ENCODE measurements at places on chromosomes 1 and 21.

- DNase-seq, result no peak
These were observed 251.0 kb downstream of the RHOU start for GRCh38 chr1:228986093-228986904.

GRCh38 chr1:24266998-24267397, 52.2 kb upstream of the GRHL3 start:
- no peak for DNase-seq

- DNase-seq, result no peak
These were observed 55.5 kb upstream of the FOXO6 start for GRCh38 chr1:41305576-41306363.

GRCh38 chr1:66931590-66931989, 6.8 kb downstream of the MIER1 start:
- no peak for DNase-seq

DNA sequence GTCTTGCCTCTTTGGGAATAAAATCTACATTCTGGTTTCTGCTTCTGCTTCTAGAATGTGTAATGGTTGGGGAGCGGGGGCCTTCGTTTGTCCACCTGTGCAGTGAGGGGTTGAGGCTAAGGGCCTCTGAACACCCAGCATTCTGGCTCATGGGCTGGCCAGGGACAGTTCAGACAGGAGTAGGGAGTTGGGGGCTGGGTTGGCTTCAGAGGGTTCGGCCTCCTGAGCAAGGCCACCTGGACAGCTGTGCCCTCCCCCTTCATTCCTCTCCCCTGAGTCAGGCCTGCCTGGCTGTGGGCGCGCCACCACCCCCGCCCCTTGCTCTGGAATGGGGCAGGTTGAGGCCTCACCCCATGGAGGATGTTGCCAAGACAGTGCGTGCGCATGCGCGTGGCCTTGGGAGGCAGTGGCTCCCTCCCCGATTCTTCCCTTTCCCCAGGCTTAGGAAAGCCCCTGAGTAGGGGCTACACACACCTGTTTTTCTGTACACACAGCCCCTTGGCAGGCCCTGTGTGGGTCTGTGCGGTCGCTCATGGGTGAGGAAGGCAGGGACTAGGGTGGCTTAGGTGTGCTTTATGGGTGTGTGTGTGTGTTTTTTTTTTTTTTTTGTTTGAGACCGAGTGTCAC, 57.0 kb downstream of the YARS1 start:
- no peak for DNase-seq

DNA sequence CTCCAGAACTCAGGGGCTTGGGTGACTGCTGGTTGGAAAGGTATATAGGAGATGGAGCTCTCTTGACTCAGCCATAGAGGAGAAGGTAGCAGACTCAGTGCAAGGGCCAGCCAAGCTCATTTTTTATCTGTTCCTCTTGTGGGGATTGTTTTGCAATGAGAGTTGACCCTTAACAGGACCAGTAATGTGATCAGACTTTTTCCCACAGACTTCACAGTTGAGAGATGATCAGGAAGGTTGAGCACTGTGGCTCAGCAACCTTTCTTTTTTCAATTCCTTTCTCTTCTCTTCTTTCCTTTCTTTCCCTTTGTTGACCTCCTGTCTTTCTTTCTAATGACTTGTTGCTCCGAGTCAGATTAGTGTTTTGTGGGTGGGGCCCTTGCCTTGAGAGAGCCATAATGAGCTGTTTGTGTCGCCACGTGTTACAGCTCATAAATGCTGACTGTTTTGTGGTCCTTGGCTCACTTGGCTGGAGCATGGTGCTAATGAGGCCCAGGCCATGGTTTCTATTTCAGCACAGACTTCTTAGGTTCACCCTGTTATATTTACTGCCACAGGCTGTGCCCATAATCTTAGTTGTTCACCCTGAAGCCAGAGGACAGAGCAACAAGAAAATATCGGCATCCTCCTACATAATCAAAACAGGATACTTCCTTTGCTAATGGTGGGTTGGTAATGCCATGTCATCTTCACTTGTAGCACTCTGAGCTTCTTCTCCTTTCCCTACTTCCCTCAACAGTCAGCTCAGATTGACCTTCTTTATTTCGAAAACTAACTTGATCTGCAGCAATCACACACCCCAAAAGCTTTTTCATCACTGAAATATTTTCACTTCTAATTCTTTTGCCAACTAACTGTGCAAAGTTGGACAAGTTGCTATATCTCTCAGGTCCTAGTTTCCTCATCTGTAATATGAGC, 13.9 kb downstream of the ADAM30 start:
- DNase-seq, result no peak

DNA sequence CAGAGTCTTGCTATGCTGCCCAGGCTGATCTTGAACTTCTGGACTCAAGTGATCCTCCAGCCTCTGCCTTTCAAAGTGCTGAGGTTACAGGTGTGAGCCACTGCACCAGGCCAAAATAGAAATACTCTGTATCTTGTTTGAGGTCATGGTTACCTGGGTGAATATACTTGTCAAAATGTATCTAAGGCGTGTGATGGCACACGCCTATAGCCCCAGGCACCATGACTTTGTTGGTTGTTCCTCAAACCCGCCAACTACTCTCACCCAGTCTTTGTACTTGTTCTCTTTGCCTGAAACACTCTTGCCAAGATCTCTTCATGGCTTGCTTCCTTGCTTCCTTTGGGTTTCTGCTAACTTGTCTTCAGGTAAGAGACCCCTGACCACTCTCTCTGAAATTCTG, 38.0 kb upstream of the RGS5 start:
- DNase-seq, result no peak

- no peak for DNase-seq
These were observed 108.6 kb upstream of the RAB3GAP2 start for GRCh38 chr1:220380885-220381284.

- DNase-seq, result no peak
These were observed 17.0 kb upstream of the GPR37L1 start for GRCh38 chr1:202105571-202106339.

DNA sequence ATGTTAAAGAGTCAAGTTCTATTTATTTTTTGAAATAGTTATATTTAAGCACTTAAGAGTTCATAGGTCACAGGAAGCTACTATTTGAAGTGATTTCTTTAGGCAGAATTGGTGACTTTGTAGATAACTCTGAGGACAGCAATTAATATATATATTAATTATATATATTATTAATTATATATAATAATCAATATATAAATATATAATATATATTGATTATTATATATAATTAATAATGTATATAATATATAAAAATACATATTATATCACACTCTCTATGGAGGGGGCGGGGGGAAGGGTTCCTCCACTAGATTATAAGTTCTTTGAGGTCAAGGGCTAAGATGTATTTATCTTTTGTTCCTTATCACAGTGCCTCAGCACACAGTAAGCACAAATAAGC, 308.6 kb downstream of the KCTD3 start:
- DNase-seq, result no peak

GRCh38 chr1:78688697-78689096, 39.1 kb downstream of the IFI44 start:
- no peak for DNase-seq

DNA sequence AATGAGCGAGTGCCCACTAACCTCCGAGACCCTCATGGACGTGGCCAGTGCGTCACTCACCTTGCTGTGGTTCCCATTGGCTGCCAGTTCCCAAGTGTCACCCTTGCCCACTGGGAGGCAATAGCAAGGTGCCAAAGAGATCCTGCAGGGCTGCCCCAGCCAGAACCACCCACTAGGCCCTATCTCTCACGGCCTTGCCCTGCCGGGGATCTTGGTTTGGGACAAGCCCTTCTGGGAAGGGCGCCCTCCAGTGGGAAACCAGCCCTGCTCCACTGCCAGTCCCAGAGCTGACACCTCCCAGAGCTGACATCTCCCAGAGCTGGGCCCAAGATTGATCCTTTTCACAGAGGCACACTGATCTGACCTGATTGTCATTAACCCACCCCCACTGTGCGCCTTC, 2.1 kb upstream of the SELENON start:
- no peak for DNase-seq

DNA sequence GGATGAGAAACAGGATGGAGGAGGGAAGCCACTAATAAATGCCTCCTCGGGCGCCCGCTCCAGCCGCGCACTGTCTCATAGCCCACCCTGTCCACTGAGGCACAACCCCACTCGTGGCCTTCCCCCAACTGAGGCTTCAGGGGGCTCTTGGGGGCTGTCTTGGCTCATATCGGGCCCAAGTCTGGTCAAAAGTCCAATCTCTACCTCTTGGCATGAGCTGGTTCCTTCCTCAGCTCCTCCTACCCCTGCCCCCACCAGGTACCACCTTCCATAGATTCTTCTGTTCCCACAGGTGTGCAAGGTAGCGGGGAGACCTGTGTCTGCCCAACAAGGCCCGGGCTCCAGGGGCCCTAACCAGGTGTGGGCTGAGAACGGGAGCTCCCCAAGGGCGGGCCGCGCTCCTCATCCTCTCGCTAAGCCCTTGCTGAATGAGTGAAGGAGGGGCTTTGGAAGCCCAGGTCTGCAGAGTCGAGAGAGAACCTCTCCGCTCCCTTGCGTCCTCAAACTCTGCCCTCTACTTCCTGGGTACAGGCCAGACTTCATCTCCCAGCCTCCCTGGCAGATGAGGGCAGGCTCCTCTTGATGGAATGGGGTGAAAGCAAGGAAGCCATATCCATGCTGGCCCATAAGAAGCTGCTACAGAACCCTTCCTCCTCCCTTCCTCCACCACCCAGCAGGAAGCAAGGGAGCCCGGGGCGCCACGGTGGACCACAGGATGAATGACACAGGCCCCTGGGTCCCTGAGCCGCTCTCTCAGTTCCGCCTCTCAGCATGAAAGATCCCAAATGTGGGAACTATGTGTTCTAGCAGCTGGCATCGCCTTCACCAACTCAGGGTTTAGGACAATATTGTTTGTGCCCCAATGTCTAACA, 74.7 kb downstream of the PSMG1 start:
- no peak for DNase-seq

- DNase-seq, result peak; percentile 71
These were observed 100.8 kb downstream of the KCNK1 start for GRCh38 chr1:233714631-233715217.

GRCh38 chr1:32749332-32749731, 46.8 kb upstream of the SYNC start:
- DNase-seq, result no peak

DNA sequence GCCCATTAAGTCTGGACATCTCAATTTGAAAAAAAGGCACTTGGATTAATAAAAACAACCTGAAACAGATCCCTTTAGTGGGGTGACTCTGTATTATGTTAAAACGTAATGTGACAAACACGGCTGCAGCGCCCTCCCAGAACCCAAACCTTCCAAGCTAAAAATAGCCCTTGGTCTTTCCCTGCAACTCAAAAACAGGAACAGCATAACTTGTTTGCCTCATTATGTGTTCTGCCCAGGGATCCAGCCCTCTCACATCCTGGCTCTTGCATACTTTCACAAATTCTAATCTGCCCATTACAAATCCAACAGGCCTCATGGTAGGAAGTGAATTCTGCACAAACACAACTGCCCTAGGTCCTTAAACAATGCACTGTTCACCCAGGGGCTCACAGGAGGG, 94.7 kb upstream of the GADD45A start:
- no peak for DNase-seq

DNA sequence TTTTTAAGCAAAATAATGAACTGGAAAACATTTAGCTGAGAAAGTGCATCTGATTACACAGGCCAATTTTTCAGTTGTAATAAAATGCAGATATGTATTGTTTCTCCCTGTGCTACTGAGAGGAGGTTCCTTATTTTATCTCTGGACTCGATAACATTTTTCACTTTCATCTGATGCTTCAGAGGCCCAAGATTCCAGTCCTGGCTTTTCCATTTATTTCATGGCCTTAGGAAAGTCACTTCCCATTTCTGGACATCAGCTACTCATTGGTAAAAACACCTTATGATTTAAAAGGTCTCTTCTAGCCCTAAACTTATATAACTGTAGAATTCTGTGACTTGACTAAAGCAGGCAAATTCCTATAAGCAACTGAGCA, 203.5 kb downstream of the HHAT start:
- DNase-seq, result no peak

DNA sequence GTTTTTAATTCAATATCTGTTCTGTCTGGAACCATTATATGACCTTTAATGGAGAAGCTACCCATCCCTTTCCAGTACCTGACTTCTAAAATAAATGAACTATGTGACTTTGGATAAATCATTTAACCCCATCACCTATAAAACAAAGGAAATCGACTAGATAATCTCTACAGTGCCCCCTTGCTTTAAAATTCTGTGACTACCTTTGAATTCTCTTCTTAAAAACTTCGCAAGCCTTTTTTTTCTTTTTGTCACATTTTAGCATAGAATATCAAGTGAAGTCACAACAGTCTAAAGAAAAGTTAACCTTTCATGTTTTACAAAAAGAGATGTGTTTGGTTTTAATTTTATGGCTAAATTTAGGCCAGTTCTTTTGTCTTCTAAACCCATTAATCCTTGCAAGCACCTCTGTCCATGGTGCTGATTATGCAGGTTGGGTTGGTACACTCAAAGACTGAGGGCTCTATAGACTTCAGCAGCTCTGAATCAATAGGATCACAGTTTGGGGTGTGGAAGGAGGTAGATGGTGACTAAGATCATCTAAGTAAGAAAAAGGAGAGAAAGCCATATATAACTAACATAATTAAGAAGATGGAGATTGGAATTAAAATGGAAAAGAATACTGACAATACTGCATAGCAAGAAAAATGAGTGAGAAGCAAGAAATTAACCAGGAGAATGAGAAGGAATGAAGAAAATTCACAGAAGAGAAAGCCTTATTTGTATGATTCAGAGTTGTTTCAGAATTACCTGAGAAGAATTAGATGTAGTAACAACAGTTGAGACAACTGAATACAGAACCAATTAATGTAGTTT, 59.2 kb downstream of the TBX15 start:
- no peak for DNase-seq

GRCh38 chr1:65001231-65001792, 35.0 kb upstream of the JAK1 start:
- no peak for DNase-seq

- no peak for DNase-seq
These were observed 97.8 kb upstream of the HNRNPU start for GRCh38 chr1:244962130-244962529.

DNA sequence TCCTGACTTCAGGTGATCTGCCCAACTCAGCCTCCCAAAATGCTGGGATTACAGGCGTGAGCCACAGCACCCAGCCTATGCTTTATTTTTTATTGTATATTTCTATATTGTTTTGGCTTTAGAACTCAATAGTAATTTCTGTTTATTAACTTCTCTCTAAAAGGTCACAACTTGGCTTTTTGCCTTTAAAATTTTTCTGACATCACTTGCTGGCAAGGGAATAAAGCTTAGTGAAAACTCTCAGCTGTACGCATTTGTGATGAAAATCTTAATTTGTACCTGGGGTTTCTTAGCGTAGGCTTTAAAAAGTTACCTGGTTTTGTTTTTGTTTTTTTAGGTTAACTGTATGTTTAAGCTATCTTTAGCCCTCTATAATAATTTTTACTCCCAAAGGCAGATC, 36.2 kb downstream of the B3GALNT2 start:
- DNase-seq, result no peak

DNA sequence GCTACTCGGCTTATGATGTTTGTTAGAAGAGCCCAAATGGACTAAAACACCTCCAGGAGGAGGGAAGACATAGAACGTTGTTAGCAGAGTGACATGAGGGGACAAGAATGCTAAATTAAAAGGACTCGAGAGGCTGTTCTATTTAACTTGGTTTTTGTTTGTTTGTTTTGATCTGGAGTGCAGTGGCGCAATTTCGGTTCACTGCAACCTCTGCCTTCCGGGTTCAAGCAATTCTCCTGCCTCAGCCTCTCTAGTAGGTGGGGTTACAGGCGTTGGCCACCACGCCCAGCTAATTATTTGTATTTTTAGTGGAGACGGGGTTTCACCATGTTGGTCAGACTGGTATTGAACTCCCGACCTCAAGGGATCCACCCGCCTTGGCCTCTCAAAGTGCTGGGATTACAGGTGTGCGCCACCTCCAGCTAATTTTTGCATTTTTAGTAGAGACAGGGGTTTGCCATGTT, 5.1 kb upstream of the HNRNPU start:
- DNase-seq, result no peak

Measured in NCI-H748 treated with DMSO at 0.1 percent for 48 hours (cell line).